ENCODE measurements at places on chromosomes 2 and 18. TPM values are rescaled to one million over a fixed set of nuclear protein-coding genes. Genes with fewer than 3 reads are reported as not detected.
A peak's percentile ranks its signal among the peaks of the same experiment; 100 is the strongest.

TBC1D8 gene
- 29.5 TPM for total RNA-seq

DNA sequence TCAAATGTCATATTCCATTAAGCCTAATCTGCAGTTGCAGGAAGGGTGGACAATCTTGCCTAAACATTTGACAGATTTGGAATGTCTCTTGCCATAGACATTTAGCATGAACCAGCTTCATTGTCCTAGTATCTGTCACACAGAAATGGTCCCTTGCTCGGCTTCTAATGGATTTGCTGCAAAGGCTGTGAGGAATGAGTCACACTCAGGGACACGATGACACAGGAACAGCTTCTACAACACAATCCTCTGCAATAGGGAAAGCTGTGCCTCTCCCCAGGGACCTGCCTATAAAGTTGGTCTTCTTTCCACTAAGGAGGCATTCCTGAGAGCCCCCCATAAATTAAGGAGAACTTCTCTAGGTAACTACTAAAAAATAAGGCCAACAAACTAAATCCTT, 155.1 kb upstream of the L3MBTL4 start:
- no peak for DNase-seq

SRD5A2 gene
- total RNA-seq: not detected

- no peak for DNase-seq
These were observed 580.1 kb downstream of the ZEB2 start for GRCh38 chr2:143939626-143940330.

DNA sequence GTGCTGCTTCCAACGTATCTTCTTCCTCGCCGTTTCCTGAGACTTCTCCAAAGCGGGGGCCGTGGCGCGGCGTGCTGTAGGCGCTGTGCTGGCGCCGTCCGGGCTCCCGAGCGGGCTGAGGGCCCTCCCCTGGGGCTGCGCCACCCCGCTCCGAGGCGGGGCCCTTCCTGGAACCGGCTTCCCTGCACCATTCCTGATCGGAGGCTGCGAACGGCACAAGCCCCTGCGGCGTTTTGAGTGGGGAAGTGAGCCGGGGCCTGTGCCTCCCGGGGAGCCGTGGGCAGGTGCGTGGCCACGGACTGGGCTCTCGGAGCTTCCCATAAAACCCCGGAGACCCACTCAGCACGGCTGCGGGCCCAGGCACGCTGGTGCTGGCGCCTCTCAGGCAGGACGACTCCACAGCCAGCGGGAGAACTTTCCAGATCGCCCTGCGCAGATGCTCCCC, 74.7 kb downstream of the PSMG2 start:
- DNase-seq: peak; percentile 71

GRCh38 chr2:24434541-24434940, 56.5 kb upstream of the NCOA1 start:
- DNase-seq: no peak

DNA sequence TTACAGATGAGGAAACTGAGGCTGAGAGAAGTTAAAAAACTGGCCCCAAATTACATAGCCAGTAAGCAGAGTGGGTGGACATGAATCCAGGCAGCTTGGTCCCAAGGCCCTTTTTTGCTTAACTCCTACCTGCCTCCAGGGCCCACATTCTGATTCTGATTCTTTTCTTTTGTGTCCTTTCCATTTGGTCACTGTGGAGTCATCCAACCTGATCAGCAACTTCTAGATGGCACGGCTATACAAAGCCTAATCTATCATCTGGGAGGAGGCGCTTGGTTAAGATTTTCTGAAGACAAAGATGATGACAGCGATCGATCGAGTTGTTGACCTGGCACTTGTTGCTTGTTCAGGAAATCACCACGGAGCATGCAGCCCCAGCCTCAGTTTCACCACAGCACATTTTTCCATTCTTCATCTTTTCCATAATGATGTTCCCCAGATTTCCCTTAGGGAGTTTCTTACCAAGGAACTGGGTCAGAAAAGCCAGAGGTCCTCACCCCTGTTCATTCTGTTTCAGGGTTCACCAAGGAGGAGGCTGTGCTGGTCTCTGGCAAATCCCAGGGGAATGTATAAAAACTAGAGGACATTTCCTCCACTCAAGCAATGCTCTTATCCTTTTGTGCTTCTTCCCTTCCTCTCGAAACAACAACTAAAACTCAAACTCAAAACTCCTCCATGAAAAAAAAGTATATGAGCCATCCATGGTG, 6.9 kb upstream of the IGFBP2 start:
- DNase-seq: no peak

DNA sequence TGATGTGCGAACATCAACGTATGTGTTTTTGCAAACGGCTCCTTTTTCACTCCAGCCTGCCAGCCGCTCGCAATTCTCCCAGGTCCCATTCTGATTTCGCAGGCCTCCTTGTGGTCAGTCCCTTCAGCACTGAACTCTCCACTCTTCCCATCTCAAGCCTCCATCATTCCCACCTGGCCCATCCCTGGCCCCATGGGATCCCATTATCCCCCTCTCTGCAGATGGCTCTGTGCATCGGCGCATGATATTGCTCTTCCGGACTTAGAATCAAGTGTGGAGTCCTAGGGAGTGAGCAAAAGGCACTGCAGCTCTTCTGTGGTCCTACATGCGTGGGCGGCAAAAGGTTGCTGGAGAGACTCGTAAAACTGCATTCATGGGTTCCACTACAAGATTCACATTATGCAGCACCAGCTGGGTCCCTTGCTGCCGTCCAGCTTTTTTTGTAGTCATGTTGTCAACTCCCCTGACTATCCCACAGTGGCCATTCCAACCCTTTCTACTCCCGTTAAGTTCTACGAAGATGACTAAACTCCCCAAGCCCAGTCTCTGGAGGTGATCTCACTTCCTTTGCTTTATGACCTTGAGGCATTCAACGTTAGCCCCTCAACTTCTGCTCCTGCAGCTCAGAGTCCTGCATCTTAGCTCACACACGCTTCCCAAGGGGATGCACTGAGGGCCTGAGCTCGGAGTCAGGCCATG, 125.3 kb upstream of the NRP2 start:
- DNase-seq: no peak

GRCh38 chr2:86368161-86368824, 30.9 kb upstream of the REEP1 start:
- peak; percentile 60 for DNase-seq

DNA sequence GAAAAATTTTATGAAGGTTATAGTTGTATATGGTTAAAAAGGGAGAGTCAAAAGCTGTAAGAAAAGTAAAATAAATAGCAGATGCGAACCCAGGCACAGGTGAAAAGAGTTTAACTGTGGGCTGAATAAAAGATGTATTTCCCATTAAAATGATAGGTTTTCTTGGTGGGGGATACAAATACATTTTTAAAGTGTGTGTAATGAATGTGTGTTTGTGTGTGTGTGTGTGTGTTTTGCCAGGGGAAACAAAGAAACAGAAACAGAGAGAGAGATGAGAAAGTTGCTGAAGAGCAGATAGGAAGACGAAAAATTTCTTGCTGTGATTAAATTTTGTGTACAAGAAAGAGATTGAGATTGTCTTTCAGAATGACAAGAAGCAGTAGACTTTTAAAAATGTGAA, 12.1 kb downstream of the TFPI start:
- no peak for DNase-seq

DNA sequence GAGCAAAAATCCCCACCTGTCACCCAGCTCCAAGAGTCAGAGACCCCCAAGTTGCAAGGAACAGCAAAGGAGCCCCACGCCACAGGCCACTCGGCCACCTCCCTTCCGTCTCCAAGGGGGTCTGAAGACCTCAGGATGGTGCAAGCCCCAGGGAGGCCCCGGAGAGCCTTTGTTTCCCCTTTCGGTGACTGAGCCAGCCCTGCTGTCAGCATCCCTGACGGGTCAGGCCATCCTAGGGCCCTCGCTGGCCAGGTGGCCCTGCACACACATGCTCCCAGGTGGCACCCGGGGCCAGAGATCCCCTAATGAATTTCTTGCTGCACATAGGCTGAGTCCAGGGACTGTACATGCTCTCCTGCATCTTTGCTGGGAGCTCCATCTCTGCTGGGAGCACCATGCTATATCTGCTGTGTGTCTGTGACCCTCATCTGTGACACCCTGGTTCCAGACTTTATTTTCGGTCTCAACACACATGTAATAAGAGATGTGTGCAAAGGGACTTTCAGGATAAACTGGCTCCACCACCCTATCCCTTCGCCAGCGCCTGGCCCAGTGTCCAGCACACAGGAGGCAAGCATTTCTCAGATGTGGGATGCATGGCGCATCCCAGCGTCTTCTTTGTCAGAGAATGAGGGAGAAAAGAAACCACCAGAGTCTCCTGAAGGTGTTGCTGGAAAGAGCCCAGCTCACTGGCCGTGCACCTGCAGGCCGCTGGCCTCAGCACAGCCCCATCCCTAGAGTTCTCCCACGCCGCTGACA, 27.4 kb downstream of the ADI1 start:
- no peak for DNase-seq

GRCh38 chr2:22930781-22931180, 454.2 kb upstream of the KLHL29 start:
- no peak for DNase-seq

GRCh38 chr18:2236232-2236631, 335.1 kb downstream of the METTL4 start:
- no peak for DNase-seq

- no peak for DNase-seq
These were observed 1.4 kb downstream of the EHBP1 start for GRCh38 chr2:62706721-62707521.

DNA sequence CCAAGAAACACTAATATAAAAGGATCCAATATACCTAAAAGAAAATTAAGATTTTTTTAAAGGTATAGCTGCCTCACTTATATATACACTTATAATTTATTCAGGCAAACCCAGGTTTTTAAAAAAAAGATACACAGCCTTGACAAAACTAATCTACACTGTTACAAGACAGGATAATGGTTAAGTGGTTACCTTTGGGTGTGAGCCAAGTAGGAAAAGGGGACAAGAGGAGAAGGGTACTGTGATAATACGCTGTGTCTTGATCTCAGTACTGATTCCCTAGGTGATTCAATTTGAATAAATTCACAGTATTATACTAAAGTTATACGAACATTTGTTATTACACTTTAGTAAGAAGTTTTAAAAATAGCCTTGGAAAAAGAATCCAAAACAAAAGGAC, 30.6 kb downstream of the KLHL41 start:
- no peak for DNase-seq

- no peak for DNase-seq
These were observed 61.9 kb upstream of the RND3 start for GRCh38 chr2:150549381-150549780.

- DNase-seq: no peak
These were observed 66.5 kb downstream of the CLHC1 start for GRCh38 chr2:55165626-55166025.

DNA sequence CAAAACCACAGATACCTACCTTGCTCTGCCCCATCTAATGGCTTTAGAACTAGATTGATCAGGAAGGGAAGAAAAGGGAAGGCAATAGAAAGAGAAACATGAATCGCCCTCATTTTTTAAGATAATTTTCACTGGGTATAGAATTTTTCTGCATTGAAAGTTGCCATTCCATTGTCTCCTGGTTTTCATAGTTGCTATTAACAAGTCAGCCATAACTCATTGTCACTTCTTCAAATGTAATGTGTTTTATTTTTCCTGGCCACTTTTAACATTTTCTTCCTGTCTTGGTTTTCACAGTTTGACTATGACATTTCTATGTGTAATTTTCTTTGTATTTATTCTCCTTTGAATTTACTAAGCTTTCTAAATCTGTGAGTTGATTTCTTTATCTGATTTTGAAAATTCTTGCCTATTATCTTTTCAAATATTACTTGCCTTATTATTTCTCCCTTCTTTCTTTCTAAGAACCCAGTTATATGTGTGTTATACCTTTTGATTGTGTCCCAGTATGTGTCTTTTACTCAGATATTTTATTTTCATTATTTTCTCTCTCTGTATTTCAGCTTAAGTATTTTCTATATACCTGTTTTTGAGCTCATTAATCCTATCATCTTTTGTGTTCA, 85.5 kb upstream of the GLI2 start:
- DNase-seq: no peak

SERPINB4 gene
- not detected for total RNA-seq

- no peak for DNase-seq
These were observed 116.9 kb downstream of the ACKR3 start for GRCh38 chr2:236686561-236686960.

KCNG2 gene
- not detected for total RNA-seq

DLX1 gene
- 1.2 TPM for total RNA-seq

CXCR1 gene
- not detected for total RNA-seq

ALPI gene
- 4.4 TPM for total RNA-seq

DNA sequence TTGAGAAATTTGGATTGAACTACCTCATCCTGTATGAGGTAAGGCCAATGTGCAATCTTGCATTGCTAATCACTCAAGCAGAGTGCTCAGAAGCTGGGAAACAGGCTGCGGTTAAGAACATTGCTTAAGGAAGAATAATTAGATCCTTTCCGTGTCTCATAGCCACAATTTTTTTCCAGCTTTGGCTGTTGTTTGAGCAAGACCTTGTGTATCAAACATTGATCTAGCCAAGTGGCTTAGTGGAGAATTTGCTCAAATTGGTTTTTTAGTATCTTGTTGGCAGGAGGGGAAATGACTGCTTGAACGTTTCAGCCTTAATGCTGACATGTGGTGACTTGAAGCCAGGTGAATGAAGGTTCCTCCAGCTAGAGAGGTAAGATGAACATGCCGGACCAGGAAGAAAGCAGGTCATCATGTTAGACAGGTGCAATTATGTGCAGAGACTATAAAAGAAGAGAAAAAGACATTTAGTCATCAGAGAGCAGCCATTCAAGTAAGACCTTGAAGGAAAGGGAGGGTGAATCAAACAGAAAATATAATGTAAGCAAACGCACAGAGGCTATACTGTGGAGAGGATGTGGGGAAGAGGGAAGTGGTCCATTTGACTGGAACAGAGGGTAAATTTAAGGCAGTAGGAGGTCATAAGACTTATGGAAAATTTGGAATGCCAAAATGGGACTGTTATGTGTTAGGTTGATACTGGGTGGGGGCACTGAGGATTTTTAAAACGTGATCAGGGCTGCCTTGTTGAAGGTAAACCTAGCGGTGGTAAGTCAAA, 98.9 kb upstream of the CYP1B1 start:
- no peak for DNase-seq

GRCh38 chr18:23453680-23454058, 582 bp downstream of the RIOK3 start:
- DNase-seq: no peak

ALK gene
- not detected for total RNA-seq

DNA sequence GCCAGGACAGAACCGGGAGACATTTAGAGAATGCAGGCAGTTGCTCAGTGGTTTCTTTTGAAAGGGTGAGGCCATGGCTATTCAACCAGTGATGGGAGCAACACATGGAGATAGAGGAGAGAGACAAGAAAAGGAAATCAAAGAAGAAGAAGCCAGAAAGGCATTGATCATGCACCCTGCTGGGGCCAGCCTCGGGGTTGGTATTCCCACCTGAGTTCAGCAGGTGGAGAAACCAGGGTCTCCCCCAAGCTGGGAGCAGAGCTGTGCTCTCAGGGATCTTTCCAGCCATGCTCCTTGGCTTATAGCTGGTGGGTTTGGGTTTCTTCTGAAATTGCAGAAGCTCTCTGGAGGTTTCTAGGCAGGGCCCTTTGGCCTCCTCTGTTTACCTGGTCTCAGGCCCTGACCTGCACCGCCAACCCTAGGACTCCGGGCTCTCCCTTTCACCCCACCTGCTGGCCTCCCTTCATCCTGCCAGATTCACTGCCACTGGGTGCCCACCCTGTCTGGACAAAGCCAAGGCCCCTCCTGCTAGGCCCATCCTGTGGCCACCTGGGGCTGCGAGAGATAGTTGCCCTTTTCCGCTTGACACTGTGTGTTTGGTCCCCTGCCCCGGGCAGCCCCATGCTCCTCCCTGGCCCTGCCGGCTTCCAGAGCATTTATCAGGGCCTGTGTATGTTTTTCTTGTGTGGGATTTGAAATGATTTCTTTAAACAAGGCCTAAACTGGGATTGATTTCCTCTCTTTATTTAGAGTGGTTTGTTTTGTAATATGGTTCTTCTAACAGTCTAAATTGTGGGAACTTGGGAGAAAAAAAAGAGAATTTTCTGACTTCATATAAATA, 126.7 kb downstream of the DDX1 start:
- DNase-seq: no peak

SLC4A1AP gene
- total RNA-seq: 33.8 TPM

Measured in Caco-2 (cell line).